ENCODE measurements at places on chromosomes 16 and 17.

DNA sequence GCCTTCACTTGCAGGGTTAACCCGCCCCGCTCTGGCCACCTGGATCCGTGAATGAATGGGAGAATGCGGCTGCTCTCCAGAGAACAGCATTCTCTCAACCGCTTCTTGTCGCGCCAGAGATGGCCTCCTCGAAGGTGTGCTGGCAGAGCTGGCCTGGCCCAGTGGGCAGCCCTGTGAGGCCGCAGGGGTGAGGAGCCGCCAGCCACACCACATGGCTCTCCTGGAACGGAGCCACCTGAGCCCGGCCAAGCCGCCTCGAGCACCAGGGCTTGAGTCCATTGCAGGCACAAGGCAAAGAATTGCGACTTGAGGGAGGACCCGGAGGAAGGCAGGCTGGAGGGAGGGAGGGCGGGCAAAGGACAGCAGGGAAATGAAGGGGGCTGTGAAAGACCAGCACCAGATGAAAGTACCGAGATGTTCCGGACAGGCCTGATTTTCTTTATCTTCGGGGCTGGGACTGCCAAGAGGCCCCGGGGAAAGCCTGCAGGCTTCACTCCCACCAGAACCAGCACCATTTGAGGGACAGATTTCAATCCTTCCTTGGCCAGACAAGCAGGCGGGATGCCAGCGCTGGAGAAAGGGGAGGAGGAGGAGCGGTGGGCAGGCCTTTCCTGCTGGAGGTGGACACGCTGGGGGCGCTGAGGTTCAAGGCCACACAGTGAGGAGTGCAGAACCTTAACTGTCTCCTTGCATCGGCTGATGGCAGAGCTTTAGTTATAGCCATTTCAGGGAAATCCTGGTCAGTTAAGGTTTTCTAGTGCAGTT lies 69.4 kb downstream of the MRC2 start:
- DNase-seq, result no peak

DNA sequence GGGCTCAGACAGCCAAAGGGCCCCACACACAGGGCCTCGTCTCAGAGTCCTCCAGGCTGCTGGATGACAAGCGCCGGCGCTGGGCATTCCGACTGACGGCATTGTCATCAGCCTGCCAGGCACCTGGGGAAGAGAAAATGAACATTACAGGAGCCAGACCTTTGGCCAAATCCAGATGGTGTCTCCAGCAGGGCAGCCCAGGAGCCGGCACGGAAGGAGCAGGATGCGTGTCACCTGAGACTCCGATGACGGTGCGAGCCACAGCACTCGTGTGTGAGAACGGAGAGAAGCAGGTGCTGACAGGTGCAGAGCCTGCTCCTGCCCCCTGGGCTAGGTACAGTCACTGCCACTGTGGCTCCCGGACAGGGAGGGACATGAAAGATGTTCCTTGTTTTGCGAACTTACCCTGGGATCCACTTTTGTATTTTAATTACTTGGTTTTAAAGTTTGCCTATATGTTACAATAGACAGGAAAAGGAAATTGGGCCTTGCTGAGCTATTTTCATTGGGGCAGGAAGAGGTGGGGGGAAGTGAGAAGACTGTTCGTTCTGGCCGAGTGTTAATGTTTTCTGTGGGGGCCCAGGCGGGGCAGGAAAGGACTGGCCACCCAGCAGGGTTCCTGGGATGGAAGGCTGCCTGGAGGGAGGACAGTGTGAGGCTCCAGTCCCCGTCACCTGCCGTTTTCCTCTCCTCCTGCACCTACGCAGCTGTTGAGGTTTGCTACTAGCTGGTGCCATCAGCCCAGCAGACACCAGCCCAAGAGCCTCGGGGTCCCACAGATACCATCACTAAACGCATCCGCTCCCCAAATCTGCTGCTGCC lies 4.4 kb upstream of the FOXJ1 start:
- DNase-seq, result no peak

DNA sequence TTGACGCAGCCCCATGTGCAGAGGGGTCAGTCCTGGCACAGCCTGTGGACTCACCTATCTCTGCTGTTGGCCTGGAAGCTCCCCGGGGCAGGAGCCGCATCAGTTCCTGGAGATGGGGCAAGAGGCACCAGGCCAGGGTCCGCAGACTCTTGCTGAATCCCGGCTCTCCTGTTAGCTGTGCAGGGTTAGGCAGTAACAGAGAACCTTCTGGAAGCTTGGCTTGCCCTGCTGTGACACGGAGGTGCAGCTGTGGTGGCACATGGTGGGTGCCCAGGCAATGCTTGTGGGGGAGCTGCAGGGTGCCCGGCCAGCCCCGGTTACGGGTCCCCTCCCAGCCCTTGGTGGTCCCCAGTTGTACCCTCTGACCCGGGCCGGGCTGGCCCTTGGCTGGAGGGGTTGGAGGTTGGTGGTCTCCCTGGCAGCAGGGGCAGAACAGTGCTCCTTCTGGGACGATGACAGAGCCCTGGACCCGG lies 26.0 kb upstream of the ZNF469 start:
- no peak for DNase-seq

DNA sequence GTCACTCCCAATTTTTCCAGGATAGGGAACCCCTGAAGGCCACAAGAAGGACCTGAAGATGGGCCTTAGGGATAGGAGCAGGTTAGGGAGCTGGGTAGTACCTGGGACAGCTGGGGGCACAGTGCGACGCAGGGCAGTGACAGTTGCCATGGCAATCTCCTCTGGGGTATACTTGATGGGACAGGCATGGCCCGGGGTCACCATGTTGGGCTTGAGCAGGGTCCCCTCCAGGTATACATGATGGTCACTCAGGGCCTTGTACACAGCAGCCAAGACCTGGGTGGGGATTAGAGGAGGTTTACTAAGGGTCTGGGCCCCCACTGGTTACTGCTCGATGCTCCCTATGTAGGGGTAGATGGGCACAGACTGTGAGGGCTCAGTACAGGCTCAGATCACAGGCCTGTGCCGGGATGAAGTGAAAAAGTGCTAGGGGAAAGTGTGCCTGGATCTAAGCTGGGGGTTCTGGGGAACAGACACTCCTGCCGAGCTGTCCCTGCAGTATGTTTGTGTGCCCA lies 2.7 kb downstream of the ALDOC start:
- DNase-seq, result no peak

Measured in HAP-1 (cell line).